ENCODE measurements at places on chromosomes 4 and X.

DNA sequence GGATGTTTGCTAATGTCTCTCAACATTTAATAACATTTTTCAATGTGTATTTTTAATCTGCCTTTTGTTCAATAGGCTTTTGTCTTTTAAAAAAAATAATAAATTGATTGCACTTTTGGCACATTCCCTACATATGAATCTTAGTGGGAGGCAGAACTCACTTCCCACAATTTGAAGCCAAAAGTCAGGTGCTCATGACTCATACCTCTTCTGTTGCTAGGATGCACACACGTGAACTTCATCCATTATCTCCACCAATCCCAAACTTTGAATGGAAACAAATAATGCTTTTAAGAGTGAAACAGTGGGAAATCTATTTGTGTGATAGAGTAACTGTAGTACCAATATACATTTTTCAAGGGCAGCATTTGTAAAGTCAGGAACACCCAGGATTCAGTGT, 260.5 kb downstream of the IQCM start:
- ATAC-seq, result no peak

DNA sequence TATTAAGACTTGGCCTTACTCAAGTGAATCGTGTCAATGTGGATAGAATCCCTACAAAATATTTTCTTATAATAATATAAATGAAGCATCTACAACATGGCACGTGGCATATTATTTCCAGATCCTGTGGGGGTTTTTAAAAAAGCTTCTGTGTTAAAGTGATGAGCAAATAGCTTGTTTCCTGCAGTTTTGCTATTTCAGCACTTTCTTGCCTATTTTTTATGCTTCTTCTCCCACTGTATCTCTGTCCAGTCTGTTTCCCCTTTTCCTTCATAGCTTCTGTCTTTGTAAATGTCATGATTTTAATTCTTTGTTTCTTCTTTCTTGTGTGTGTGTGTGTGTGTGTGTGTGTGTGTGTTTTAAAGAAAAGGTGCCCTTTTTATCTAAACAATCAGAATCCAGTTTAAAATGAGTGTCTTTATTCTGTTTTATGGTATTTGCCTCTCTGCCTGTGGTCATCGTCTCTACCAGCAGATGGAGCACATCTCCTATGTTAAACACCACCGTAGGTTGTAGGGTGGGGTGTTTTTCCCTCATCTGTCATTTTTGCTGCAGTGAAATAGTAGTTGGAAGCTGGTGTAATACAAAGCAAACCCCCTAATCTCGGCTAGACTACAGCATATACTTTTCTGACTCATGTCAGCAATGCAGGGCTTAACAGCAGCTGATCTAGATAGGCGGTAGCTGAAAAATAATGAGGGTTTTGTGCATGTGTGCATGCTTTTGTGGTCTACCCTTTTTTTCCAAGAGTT, 33.1 kb downstream of the FTHL17 start:
- no peak for ATAC-seq

DNA sequence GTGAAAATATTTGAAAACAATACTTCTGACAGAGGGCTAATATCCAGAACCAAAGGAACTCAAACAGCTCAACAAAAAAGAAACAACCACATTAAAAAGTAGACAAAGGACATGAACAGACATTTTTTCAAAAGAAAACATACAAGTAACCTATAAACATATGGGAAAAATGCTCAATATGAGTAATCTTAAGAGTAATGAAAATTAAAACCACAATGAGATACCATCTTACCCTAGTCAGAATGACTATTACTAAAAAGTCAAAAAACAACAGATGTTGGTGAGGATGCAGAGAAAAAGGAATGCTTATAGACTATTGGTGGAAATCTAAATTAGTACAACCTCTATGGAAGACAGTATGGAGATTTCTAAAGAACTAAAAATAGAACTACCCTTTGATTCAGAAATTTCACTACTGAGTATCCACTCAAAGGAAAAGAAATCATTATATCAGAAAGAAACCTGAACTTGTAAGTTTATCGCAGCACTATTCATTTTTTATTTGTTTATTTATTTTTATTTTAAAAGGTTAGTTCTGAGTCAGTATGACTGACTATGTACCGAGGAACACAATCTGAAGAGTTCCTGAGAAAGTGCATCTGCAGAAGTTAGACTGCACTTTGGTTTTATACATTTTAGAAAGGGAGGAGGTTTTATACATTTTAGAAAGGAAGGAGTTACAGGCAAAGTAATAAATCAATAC, 231.3 kb downstream of the INPP4B start:
- no peak for ATAC-seq

DNA sequence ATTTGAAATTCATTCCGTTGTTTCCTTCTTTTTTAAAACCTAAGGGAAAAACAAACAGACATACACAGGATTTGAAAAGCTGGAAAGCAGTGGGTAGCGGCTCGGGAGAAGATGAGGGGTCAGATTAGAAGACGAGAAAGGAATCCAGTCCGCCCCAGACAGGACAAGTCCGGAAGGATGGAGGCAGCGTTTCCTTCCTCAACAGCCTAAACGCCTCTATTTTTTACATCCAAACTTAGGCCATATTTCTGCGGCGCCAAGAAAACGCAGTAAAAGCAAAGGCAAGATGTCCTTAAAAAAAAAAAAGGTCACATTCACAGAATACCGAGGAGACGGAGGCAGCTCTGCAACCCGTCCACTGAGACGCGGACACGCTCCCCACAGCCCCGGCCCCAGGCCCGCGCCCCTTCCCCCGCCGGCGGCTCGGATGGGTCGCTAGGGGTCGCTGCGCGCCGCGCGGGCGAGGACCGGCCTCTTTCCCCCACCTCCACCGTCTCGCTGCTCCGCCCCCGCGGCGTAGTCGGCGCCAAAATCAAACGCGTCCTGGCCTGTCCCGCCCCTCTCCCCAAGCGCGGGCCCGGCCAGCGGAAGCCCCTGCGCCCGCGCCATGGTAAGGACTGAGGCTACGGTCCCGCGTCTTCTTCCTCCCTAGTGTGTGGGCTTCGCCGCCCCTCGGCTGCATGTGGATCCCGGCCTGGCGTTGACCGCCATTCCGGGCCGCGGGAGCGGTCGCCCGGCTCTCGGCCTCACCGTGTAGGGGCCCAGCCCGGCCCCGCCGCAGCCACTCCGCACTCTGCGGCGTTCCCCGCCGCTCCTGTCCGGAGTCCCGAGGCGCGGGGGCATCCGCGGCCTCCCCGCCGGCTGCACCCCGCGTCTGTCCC, at the start of gene MND1:
TSS of gene MND1 (plus strand) at position 558 of the 881 bp plus-strand sequence. CDS start at position 608, 50 bp downstream.
- ATAC-seq, result peak; percentile 89

- no peak for ATAC-seq
Observed at GRCh38 chrX:78316265-78316664, 11.1 kb downstream of the CYSLTR1 start.

DNA sequence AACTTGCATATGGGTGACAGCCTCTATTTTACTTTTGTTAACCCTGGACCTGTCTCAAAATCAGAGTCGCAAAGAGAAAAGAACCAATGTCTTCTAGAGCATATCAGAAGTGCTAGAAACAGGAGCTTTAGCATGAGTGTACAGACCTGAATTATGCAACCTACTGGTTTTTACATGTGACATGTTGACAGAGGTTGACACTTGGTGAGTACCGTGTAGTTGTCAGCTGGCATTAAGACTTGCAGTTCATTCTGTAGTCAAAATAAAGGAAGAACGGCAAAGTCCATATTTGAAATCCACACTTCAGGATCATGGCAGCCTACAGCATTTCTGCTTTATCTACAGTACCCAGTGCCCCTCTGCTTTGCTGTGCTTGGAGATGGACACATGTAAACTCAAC, 291.9 kb upstream of the TENM3 start:
- no peak for ATAC-seq

- no peak for ATAC-seq
Observed at GRCh38 chrX:88612870-88613329, 134.1 kb upstream of the CPXCR1 start.

- ATAC-seq, result no peak
Observed at GRCh38 chr4:21775703-21776102, 172.9 kb downstream of the KCNIP4 start.

DNA sequence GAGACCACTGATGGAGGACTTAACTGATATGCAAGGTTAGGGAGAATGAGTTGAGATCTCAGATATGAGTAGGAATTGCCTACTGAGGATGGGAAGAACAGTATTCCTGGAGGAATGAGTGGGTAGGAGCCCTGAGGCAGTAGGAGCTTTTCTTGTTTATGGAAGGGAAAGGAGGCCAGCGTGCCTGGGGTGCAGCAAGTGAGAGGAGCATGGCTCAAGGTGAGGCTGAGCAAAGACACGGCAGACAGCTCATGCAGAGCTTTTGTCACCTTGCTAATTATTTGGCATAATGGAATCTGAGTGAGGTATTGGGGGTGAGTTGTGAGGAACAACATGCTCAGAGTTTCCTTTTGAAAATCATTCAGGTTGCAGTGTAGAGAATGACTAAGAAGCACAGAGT, 65.3 kb upstream of the IBSP start:
- ATAC-seq, result no peak

- ATAC-seq, result no peak
Observed at GRCh38 chr4:110449947-110450346, 26.0 kb upstream of the ENPEP start.

DNA sequence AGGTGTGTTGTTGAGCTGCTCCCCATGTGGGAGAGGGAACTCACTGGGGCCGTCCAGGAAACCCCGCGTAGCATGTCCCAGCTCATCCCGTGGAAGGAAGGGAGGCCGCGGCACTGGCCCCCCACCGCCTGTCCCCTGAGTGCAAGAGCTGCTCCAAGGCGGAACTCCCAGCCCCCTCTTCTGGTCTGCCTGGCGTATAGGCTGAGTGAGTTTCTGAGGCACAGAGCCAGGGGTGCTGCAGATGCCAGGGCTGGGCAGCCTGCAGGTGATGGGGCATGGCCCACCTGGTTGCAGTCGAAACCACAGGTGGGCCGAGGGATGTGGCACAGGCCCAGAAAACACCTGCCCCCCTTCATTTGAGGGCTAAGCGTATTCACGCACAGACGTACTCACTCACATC, 49.6 kb downstream of the ABLIM2 start:
- no peak for ATAC-seq

DNA sequence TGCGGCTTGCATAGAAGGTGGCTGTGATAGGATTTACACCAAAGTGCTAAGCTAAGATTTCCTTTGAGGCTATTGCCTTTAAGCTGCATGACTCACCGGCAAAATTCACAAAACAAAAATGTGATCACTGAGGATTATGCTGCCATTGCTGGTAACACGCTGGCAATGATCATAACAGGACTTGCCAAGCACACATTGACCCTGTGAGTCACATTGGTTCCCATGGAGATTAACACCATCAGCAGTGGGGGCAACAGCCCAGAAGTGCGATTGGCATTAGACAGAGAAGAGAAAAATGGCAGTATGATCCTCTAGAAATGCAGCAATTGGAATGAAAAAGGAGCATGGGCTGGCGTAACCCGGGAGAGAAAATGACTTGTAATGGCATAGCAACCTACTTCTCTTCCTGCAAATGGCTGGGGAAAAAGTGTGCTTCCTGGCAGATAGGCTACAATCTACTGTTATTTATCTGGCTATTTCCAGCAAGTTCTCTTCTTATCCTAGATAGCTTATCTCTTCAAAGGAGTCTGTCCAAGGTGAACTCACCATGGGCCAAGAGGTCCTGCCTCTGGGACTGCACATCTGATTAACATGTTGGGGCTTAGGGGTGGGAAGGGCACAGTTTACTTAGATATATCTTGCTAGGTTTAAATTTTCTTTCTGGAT, 314.2 kb upstream of the IGFBP7 start:
- peak; percentile 78 for ATAC-seq

GRCh38 chr4:6595897-6596537, 21.0 kb downstream of the MAN2B2 start:
- ATAC-seq, result no peak

GRCh38 chrX:112672788-112673560, 6.8 kb downstream of the LHFPL1 start:
- no peak for ATAC-seq

GRCh38 chrX:9110808-9111207, 76.9 kb upstream of the FAM9B start:
- no peak for ATAC-seq

DNA sequence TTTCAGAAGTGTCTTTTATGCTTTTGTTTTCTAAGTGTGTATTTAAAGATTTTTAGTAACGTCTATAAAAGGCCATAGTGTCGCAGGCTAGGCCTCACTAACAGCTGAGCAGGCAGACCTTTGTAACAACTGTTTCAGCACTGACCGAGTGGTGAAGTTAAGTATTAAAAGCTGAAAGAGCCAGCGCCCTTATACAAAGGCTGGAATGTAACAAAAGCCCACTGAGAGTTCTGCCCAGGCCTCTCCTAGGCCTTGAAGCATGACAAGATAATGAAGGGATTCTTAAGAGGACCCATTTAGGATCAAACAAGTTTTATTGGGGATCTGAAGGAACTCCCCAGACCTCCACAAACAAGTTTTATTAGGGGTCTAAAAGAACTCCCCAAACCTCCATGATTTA, 722.5 kb upstream of the PRKX start:
- ATAC-seq, result no peak

DNA sequence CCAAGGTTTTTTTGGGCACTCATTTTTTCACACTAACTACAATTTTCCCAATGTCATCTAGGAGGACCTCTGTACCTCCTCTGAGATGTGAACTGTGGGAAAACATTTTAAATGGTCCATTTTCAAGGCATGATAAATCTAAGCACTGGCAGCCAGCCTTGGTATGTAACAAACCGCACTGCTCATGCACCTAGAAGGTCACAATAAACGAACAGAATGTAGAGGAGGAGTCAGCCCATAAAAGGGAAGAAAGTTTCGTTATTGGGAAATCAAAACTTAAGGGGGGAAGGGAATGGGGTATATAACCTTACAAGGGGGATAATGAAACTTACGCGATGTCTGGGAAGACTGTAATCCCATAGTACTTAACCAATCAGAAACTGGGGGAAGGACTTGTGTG, 16.4 kb downstream of the COX18 start:
- ATAC-seq, result no peak

- ATAC-seq, result no peak
Observed at GRCh38 chr4:137804906-137805495, 272.7 kb upstream of the PCDH18 start.

GRCh38 chr4:117063961-117064696, 21.2 kb downstream of the TRAM1L1 start:
- no peak for ATAC-seq

- ATAC-seq, result no peak
Observed at GRCh38 chrX:85994797-85995196, 52.6 kb downstream of the CHM start.

- no peak for ATAC-seq
Observed at GRCh38 chrX:13898603-13899002, 81.7 kb upstream of the GPM6B start.

- no peak for ATAC-seq
Observed at GRCh38 chr4:170872794-170873193, 783.0 kb upstream of the AADAT start.

DNA sequence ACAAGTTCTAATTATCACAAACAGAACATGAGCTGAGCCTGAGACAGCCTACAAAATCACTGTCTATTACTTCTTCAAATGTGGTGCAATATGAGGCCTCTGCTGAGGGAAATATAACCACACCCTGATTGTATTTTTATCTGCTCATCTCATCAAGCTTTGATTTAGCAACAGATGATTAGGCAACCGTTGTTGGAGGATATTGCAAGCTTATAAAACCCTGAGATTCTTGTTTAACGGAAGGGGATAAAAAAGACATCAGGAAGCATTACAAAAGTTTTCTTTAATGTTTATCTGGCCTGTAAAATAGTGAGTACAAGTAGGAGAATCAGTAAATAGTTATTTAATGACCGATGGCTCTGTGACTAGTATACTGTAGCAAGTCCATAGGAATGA, 108.5 kb downstream of the ZNF330 start:
- ATAC-seq, result peak; percentile 81
